ENCODE measurements at places on chromosomes 4 and X.

DNA sequence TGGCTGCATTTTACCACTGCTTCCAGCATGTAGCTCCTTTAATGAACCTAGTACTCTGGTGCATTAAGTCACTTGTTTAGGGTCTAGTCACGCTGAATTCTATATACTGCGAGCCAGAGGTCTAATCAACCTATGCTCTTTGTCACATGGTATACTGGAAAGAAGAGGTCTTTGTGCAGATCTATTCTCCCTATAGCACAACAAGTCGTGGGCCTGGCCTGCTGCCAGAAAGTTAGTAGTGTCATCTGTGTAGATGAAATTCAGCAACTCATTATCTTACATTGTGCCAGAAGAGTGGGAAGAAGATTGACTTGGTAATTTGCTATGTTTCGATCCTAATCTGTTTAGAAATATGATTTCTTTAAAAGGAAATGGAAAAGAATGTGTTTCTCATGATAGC is 80.8 kb downstream of the AWAT2 start:
- DNase-seq = no peak

DNA sequence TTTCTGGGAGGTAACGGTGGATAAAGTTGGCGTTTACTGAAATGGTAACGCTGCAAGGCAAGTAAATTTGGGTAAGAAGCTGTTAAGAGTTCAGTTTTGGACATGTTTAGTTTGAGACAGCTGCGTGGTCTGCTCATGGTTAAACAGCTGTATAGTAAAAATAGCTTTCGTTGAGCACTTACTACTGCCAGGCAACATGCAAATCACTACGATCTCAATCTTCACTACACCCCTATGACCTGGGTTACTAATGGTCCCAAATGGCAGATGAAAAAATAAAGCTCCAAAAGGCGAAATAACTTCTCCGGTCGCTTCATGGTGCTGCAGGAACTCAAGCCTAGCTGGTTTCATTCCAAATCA is 22.2 kb downstream of the FABP2 start:
- no peak for DNase-seq

DNA sequence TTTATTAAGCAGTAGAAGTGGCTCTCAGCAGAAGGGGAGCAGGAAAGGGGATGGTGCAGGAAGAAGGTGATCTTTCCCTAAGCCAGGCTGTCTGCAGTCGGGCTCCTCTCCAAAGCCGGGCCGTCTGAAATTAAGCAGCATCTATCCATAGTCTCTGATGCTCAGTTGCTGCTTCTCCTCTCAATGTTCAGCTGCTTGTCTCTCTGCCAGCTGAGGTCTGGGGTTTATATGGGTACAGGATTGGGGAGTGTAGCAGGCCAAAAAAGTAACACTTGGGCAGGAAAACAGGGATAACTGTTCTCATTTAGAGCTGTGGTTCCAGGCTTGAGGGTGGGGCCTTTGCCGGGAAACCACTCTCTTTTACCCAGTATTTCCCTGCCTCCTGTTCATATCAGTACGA is 39.2 kb upstream of the CCKAR start:
- no peak for DNase-seq

DNA sequence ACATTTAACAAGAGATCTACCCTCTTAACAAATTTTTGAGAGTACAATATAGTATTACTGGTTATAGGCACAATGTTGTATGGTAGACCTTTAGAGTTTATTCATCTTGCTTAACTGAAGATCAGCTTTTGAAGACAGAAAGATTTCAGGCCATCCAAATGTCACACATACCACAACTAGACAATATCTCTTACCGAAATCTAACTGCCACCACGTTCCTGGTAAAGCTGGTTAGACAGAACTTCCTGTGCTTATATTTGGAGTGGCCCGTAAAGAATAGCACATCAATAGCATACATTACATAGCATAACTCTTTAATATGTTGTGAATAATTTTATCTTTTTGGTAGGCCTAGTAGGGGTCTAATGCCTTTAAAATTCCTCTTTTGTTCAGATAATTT is 29.8 kb upstream of the ARHGEF6 start:
- DNase-seq = no peak

DNA sequence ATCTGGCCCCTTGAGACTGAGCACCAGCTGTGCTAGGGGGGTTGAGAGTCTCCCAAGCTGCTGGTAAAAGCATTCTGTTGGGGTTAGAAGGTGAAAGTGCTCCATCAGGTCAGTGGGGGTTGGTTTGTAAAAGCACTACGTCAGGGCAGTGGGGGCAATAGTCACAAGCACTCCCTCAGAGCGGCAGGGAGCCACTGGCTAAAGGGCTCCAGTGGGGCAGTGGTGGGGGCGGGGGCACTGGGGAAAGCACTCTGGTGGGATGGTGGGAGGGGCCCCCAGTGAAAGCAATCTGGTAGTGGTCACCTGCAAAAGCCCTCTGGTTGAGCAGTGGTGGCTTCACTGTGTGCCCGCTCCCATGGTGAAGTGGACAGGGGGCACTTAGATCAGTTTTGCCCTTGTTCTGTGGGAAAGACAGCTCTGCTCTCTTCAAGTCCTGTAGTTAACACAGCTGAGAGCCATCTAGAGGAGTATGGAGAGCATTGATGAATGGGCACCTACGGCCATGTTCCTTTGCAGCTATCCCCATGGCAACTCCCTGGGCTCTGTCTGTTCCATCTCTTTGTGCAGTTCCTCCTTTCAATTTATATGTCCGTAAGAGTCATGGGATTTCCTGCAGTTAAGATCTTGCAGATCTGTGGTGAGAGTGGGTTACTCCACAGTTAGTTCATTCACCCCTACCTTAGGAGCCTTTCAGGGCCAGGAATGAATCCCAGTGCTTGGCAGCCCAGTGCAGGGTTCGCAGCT is 106.4 kb downstream of the SH3BGRL start:
- no peak for DNase-seq

GRCh38 chr4:6110681-6111353 is 89.5 kb downstream of the JAKMIP1 start:
- DNase-seq = no peak

GRCh38 chrX:9948406-9948805 is 18.8 kb upstream of the CLDN34 start:
- no peak for DNase-seq

DNA sequence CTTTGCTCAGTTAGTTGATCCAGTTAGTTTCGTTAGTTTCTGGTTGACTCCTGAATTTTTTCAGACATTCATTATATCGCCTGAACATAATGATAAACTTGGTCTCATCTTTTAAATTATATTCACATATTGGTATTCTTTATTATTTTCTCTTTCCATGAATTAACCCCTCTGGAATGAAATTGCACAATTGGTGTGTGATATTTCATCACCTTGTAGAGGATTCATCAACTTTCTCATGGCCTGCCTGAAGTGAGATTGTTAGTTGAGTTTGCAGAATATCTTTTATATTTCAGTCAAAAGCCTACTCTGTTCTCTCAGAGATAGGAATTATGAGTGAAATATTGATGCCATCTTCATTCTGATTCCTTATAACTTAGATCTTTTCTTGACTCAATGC is 1160.6 kb upstream of the AGA start:
- no peak for DNase-seq

DNA sequence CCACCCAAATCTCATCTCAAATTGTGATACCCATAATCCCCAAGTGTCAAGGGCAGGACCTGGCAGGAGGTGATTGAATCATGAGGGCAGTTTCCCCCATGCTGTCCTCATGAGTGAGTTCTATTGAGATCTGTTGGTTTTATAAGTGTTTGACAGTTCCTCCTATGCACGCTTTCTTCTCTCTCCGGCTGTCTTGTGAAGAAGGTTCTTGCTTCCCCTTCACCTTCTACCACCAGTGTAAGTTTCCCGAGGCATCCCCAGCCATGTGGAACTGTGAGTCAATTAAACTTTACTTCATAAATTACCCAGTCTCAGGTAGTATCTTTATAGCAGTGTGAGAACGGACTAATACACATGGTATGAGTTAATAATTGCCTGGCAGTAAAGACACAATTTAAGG is 581.7 kb upstream of the AMOT start:
- no peak for DNase-seq

GRCh38 chr4:48262484-48262883 is 7.2 kb downstream of the TEC start:
- no peak for DNase-seq

DNA sequence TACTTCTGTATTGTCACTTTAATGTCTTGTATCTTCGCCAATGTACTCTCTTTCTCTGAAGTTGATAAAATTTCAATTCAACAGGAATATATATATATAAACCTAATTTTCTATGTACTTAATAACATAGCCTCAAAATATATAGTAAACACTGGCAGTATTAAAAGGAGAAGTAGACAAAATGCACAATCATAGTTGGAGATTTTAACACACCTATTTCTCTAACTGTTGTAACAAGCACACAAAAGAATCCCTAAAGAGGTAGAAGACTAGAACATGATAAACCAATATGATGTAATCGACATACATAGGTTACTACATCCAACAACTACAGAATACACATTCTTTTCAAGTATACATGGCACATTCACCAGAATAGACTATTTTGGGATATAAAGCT is 65.5 kb downstream of the ZNF81 start:
- no peak for DNase-seq

DNA sequence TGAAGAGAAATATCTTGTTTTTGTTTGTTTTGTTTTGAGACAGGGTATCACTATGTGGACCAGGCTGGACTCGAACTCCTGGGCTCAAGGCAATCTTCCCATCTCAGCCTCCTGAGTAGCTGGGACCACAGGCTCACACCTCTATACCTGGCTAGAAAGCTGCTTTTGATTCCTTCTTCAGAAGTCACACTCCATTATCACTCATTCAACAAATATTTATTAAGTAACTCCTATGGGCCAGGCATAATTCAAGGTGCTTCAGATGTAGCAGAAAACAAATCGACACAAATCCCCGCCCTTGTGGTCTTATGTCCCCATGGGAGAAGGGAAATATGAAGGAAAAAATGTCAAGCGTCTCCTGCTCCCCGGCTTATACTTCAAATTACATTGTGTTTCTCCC is 72.6 kb upstream of the DHX15 start:
- no peak for DNase-seq

DNA sequence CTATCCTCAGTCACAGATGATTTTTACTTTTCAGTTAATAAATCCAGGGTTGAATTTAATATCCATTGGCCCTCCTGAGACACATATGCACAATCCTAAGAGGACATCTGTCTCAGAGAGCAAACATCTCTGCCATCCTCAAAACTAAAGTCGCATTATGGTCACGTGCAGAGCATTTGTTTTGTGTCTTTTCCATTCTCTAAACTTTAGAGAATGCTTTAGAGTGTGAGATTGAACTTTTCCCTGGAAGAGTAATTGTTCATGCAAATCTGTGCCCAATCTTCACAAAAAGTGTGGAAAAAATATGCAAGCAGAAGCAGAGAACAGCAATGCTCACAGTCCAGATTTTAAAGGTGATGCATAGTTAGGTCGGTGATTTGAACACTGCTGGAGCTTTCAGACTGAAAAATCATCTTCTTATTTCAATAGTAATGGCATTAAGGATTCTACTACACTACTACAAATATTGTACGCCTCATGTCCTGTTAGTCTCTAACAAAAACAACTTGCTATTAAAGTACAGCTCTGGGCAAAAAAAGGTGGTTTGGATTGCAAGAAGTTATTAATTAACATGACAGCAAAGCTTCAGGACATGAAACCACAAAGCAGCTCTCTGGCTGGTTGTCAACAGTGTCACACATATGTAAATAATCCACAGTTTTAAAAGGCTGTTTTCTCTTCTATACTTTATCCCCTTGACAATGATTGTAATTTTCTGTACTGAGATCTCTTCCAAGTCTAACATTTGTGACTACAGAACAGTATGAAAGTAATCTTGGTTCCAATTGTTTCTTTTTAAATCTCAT is 19.9 kb downstream of the DCHS2 start:
- no peak for DNase-seq

GRCh38 chr4:57764856-57765255 is 654.7 kb upstream of the IGFBP7 start:
- no peak for DNase-seq

DNA sequence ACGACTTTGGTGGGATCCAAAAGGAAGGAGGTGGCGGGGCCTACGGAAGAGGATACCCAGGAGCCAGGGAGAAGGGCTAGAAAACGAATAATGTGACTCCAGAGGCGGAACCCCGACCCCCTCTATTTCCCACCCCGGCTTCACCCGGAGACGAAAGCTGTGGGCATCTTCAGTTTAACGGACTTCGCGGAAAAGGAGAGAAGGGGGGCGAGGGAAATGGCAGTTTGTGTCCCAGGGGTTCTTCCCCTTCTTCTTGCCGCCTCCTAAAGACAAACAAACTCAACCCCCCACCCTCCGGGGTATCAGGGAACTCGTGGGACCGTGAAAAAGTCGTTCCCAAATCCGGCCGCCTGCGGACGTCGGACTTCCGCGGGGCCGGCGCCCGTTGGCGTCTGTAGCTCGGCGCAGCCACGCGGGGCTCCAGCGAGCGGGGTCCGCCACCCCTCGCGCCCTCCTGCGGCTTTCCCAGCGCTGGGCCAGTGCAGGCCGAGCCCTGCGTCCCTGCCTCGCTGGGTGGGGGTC is 3.6 kb upstream of the LEF1 start:
- DNase-seq = no peak

DNA sequence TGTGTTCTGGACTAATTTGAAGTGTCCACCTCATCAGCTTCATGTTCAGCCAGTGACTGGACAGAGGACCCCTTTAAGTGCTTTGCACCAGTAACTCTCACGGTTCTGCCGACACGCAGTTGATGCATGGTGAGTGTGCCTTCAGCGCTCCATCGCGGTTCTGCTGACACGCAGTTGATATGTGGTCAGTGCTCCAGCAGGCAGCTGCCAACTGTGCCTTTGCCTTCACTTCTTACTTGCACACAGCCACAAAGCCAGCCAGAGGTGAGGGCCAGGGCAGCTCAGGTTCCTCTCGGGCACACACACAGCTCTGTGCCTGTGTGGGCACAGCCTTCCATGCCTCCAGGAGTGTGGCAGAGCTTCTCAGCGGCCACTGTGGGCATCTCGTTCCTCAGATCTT is 12.4 kb downstream of the NKX1-1 start:
- no peak for DNase-seq

DNA sequence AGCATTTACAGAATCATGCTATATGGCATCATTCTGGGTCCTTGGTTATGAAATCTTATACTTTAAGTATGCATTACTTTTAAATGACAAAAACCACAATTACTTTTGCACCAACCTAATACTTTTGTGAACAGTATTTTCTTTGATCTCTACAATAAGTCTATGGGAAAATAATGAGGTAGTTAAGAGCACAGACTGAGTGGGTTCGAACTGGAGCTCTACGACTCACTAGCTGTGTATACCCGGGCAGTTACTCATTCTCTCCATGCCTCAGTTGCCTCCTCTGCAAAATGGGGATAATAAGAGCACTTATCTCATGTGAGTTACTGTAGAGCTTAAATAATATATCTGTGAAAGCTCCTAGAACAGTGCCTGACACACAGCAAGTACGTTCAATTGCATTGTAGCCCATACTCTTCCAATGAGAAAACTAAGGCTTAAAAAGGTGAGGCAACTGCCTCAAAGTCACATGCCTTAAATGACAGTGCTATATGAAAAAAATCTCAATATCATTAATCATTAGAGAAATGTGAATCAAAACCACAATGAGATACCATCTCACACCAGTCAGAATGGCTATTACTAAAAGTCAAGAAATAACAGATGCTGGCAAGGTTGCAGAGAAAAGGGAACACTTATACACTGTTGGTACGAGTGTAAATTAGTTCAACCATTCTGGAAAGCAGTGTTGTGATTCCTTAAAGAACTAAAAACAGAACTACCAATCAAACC is 151.5 kb downstream of the CHIC2 start:
- no peak for DNase-seq

GRCh38 chr4:61628727-61629126 is 428.6 kb downstream of the ADGRL3 start:
- DNase-seq = no peak

Data from activated effector memory CD4-positive, alpha-beta T cell treated with Interleukin-2 at 50 U/mL for 16 hours (primary cell).